SW480 (cell line): ENCODE measurements at places on chromosomes 3 and 15.

- no peak for DNase-seq
Observed at GRCh38 chr15:64197425-64197824, 34.6 kb upstream of the PPIB start.

- no peak for DNase-seq
Observed at GRCh38 chr3:97914388-97914787, 57.8 kb downstream of the RIOX2 start.

- no peak for DNase-seq
Observed at GRCh38 chr3:83706669-83707068, 1252.1 kb upstream of the CADM2 start.

DNA sequence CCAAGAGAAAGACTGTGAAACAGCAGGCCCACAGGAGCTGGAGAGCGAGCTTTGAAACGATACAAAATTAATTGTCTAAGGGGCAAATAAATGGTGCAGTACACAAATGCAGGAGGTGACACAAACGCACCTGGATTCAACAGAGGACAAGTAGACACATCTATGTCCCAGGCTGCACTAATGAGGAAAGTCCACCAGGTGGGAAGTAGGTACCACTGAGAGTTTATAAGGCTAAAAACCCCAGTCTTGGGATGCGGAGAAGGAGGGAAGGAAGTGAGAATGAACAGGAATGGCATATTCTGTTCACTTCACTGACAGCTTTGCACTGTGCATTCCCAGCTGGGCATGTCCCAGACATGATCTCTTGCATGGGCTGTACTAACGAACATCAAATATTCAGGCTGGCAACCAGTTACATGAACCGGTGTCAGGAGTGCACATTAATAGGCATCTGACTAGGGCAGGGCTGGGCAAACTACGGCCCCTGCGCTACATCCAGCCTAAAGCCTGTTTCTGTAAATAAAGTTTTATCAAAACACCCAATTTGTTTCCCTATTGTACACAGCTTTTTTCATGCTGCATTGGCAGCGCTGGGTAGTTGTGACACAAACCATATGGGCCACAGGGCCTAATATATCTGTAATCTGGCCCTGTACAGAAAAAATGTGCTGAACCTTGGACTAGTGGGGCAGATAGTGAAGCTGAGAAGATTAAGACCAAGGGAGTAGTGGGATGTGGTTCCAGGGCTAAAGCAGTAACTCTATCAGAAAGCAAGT lies 107.0 kb downstream of the IGF2BP2 start:
- DNase-seq: no peak

- DNase-seq: no peak
Observed at GRCh38 chr3:117102426-117102825, 392.8 kb downstream of the TUSC7 start.

DNA sequence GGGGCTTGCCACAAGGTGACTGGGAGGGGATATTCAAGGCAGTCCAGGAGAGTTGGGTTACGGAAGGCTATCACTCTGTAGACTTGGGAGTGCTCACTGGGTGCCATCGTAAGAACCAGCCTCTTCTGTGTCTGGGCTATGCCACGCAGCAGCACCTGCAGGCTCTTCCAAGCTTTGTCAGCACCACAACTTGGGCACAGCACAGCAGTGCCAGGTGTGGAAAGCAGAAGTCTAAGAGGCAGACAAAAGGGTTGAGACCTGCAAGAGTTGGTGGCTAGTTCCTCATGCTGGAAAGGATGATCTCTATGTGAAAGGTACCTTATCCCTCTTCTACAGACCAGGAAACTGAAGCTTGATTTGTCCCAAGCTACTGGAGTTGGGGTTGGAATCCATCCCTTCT lies 15.8 kb downstream of the CX3CR1 start:
- no peak for DNase-seq

GRCh38 chr15:80456517-80457492 lies 52.6 kb downstream of the ARNT2 start:
- DNase-seq: no peak

DNA sequence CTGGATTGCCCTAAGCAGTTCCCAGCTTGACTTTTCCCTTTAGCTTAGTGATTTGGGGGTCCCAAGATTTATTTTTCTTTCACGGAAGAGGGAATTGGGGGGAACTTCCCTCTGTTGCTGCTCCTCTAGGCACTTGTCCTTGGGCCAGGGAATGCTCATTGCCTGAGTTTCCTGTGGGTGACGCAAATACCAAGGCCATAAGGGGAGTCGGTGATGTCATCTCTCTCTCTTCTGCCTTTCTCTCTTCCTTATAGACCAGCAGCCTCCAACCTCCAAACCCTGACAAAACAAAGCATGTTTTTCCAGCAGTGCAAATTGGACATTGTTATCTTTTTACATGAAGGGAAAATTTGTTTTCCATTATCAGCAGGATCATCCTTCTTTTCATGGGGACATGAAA lies 120.2 kb downstream of the ITPR1 start:
- no peak for DNase-seq

DNA sequence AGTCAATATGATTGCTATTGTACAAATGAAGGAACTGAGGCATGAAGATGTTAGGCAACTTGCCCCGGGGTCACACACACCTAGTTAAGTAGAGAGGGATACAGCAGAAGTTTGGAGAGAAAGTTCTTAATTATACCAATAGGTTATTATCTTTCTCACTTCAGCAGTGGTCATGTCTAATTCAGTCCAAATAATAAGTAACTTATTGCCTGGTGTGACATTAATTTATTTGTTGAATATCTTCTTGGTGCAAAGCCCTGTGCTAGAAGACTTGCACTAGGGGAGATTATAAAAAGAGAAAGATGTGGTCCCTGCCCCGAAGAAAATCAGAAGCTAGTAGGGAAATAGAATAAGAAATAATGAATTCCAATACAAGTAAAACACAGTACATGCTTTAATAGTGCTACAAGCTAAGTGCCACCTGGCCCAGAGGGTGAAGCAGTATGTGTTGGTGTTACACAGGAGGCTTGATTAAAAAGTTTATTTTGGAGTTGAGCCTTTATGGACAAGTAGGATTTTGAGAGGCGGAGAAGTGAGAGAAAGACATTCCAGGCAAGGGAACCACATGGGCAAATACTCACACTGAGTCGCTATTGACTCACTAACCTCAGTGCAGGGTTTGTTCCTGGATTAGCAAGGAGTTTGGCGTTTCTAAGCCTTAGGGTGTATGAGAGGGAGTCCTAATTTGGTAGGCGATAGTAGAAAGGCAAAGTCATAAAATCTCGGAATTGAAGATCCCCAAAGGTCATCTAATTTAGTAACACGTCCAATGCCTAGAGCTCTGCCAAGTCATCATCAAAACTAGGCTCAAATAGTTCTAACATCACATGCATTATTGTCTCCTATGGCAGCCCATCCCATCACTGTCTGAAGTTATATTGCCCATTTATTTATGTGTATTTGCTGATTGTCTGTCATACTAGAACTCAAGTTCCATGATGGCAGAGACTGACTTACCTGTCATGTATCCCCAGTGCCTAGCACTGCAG lies 19.2 kb upstream of the GSK3B start:
- no peak for DNase-seq

- peak; percentile 93 for DNase-seq
Observed at GRCh38 chr15:26082221-26083109, 219.3 kb upstream of the ATP10A start.

- DNase-seq: no peak
Observed at GRCh38 chr3:134642445-134643149, 8.2 kb downstream of the KY start.

GRCh38 chr15:50675535-50676144 lies 11.0 kb downstream of the TRPM7 start:
- peak; percentile 15 for DNase-seq

DNA sequence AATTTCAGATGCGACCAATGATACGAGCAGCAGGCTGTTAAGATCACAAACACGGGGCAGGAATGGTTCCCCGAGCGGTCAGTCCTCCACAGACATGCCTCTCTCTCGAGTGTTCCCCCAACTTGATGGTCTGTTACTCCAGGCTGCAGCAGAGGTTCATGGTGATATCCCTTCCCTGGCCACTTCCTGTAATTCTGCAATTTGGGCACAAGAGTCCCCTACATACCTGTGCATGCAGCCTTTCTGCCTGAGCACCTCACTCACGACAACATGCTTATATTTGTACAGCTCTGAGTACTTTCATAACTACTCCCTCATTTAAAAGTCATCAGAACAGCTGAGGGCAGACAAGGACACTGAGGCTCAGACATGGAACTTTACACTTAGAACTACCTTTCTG lies 408.1 kb upstream of the NR2F2 start:
- DNase-seq: peak; percentile 2
